ENCODE measurements at places on chromosomes 13 and 19.
A peak's percentile ranks its signal among the peaks of the same experiment; 100 is the strongest.

GRCh38 chr13:63050287-63050686 lies 1634.6 kb upstream of the PCDH20 start:
- DNase-seq, result no peak

DNA sequence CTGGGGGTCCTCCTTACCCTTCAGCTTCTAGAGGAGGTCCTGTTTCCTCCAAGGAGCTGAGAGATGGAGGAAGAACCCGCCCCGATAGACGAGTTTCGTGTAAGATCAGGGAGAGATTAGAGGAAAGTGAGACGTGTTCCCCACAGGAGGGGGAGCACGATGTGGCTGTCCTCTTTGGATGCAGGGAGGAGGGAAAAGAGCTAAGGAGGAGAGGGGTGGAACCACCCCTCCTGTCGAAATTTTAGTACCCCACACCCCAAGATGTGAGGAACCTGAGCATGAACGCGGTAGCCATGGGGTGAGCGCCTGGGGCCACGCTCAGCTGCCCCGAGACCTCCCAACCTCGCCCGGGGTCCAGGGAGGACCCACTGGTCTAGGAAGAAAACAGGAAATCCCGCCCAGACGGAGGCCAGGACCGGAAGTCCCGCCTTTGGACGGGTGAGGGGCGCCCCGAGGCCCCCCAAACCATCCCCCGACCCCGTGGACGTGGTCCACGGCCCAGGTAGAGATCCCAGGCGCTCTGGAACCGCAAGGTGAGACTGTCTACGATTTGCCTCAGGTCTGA lies 1.2 kb downstream of the AKT1S1 start:
- DNase-seq, result peak; percentile 85

- DNase-seq, result no peak
Observed at GRCh38 chr19:5046339-5047039, 77.6 kb downstream of the KDM4B start.

- DNase-seq, result peak; percentile 84
Observed at GRCh38 chr13:110714797-110715394, 1.4 kb downstream of the ING1 start.

- DNase-seq, result no peak
Observed at GRCh38 chr13:42215578-42216421, 56.2 kb upstream of the AKAP11 start.

Data from left hindlimb (tissue), 1 donor.